ENCODE measurements at places on chromosomes 7 and 10. TPM values are rescaled to one million over a fixed set of nuclear protein-coding genes. Genes with fewer than 3 reads are reported as not detected.

DNA sequence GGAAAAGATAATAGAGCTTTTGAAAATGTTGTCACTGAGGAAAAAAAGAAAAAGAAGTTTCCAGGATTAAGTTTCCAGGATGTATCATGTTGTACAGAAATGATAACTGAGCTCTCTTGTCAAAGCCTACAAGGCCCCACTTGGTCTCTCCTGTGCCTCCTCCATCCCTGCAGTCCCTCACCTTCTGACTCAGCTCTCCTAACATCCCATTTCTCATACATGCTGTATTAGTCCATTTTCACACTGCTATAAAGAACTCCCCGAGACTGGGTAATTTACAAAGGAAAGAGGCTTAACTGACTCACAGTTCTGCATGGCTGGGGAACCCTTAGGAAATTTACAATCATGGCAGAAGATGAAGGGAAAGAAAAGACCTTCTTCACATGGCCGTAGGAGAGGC, 3.8 kb upstream of the DGKI start:
- DNase-seq: no peak

DNA sequence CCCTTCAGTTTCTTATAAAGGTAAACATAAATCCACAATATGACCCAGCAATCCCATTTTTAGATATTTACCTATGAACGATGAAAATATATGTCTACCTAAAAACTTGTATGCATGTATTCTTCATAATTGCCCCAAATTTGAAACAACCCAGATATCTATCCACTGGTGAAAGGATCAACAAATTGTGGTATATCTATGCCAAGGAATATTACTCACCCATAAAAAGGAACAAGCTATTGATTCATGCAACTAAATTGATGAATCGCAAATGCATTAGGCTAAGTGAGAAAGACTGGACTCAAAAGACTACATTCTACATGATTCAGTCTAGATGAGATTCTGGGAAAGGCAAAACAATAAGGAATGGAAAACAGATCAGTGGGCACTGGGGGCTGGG, 126.0 kb upstream of the BTBD16 start:
- no peak for DNase-seq

DNA sequence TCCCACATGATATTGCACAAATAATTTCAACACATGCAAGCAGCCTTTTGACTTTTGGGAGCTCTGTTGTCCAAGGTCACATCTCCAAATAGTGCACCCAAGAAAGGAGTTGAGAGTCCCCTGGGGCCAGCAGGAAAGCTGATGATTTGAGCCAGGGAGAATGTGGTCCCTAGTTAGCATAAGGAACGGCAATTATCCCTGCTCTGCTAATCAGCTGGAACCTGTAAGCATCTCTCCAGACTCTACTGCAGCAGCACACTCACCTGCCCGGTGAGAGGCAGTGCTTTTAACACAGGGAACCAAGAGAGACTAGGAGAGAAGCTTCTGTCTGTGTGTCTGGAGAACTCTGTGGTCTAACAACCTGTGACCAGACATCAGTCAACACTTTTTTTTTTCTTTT, 17.0 kb downstream of the TRPV5 start:
- peak; percentile 41 for DNase-seq

DNA sequence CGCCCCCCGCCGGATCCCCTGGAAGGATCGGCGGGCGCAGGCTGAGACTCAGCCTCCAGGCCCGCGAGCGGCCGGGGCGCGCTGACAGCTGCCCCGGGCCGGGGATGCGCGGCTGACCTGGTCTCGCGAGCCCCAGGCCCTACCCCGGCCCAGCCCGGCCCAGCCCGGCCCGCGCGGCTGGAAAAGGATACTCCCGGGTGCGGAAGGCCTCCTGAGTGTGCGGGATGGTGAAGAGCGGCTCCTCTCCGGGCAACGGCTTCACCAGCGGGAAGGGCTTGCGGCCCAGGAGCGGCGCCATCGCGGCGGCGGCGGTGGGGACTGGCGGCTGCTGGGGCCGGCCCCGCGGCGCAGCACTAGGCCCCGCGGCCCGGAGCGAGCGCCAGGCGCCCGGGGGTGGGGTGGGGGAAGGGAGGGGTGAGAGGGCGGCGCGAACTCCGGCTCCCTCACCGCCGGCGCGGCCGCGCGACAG, 423 bp downstream of the BAZ1B start:
- no peak for DNase-seq

- DNase-seq: no peak
Observed at GRCh38 chr10:5292196-5292735, 72.5 kb upstream of the UCN3 start.

DNA sequence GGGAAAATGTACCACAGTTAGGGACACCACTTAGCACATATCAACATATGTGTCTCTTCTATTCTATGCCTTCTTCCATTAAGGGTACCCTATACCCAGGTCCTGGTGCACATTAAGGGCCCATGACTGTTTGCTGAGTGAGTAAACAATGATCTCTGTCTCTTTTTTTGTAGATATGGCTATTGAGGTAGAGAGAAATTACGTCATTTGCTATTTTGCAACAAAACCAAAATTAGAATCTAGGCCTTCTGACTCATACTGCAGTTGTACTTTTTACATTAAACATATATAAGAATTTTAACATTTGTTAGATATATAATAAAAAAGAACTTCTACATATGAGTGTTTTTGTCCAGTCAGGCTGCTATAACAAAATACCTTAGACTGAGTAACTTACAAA, 683.2 kb upstream of the LRRN3 start:
- DNase-seq: no peak

DNA sequence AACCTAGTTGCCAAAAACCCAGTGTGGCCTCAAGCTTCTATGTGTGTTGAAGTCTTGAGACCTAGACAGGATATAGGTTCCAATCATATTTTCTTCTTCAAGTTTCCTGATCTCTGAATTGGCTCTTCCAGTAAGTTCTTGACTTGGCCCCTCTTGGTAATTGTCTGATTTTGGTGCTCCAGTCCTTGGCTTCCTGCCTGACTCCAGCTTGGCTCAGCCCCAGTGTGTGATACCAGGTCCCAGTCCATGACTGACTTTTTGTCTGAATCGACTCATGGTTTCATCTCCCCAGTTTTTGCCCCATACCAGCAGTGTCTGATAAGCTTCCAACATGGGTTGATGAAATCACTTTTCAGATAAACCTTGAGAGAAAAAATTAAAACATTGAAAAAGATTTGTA, 72.3 kb downstream of the FAS start:
- no peak for DNase-seq

DNA sequence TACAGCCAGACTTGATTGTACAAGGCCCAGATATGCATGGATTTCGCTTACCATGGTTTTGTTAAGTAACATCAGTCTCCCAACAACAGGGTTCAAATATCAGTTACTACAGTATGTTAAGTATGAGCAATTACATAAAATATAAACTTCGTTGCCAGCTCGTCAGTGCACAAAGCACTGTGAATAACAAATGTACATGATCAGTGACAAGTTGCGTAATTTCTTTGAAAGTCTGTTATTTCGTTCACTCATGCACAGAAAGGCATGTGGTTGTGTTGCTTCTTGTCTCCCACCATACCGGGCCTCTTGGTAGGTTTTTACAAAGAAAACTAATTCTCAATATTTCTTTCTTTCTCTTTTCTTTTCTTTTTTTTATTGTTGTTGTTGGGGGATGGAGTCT, 12.5 kb upstream of the ZNF487 start:
- DNase-seq: no peak

DNA sequence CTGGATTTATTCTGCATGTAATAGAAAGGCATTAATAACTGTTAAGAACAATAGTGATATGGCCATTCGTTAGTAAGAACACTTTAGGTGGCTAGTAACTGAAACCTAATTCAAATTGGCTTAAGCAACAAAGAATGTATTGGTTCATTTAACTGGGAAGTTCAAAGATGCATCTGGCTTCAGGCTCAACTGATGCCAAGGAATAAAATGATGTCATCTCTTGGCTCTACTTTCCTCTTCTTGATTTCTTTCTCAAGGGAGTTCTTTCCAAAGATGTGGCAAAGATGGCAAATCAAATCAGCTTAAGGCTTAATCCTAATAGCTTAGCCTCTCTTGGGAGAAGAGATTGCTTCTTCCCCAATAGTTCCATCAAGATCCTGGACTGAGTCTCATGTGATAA, 51.6 kb downstream of the PIK3CG start:
- DNase-seq: no peak

DNA sequence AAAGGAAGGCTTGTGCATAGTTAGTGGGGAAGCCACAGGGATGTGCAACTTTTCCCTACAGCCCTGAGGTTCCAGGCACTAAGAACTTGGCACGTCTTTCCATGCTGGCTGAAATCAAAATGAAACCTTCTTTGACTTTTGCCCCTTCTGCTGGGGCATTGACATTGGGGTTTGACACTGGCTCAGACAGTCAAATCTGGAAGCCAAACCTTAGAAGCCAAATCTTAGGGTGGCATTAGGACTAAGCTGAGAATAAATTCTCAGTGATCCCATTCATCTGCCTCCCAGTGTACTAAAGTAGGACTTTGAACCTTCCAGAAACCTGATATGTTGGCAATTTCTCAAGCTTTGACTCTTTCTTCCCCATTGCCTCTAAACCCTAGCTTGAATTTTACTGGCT, 31.3 kb upstream of the INSYN2A start:
- DNase-seq: no peak

- DNase-seq: peak; percentile 30
Observed at GRCh38 chr10:50992972-50993766, 81.1 kb upstream of the PRKG1 start.

DNA sequence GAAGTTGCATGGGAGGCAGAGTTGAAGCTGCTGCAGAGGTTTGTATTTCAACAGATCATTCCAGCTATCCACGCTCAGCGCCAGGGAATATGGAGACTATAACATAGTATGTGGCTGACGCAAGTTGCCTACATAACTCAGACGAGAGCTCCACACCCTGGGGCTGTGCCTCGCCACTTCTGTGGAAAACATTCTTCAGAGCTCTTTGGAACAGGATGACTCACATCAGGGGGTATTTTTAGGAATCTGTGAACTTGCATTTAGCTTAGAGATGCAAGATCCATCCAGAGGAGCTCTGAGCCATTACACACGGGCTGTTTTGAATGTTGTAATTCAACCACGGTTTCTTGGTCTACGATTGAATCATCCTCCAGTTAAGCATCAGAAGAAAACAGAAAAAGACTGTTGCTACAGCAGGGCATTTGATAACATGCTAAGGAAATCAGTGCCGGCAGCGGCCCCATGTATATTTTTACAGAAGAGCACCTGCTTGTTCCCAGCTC, 481.5 kb upstream of the AKR1E2 start:
- no peak for DNase-seq

- DNase-seq: no peak
Observed at GRCh38 chr7:42082144-42082543, 154.9 kb downstream of the GLI3 start.

GRCh38 chr7:138125598-138126111, 49.4 kb downstream of the AKR1D1 start:
- DNase-seq: no peak

- DNase-seq: no peak
Observed at GRCh38 chr10:101655570-101655969, 39.4 kb downstream of the FBXW4 start.

GRCh38 chr10:90856964-90857634, 740 bp downstream of the HTR7 start:
- no peak for DNase-seq

GRCh38 chr7:116285252-116285651, 74.9 kb downstream of the TES start:
- DNase-seq: no peak

- DNase-seq: no peak
Observed at GRCh38 chr7:6117533-6117932, 86.4 kb downstream of the ANKRD61 start.

DNA sequence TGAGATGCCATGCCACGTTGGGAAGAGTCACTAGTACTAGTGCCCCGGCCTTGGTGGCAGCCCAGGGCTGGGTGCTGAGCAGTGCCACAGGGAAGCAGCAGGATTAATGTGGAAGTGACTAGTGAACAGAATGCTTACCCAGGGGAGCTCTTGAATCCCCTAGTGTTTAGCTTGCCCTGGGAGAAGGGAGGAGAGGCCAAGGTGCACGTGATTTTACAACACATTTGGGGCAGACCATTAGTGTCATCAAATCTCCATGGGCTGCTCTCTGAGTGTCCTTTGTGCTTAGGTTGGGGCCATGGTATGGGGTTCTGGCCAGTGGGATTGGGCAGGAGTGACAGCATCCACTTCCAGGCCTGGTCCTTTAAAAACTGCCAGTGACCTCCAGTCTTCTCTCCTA, 37.5 kb downstream of the ARHGAP22 start:
- no peak for DNase-seq

SVOPL gene
- polyA plus RNA-seq: 4.4 TPM

MUC12 gene
- polyA plus RNA-seq: 0.22 TPM

GBF1 gene
- polyA plus RNA-seq: 44.2 TPM

TPST1 gene
- 41.8 TPM for polyA plus RNA-seq

BLOC1S2 gene
- polyA plus RNA-seq: 46.2 TPM

PODXL gene
- polyA plus RNA-seq: 669 TPM

CRYGN gene
- polyA plus RNA-seq: 3.5 TPM

SLC26A5 gene
- polyA plus RNA-seq: 0.65 TPM

ACTL6B gene
- polyA plus RNA-seq: not detected
